ENCODE measurements at places on chromosomes 6 and 20.

GRCh38 chr6:114195027-114195365 is 147.8 kb downstream of the HS3ST5 start:
- no peak for DNase-seq

- DNase-seq, result no peak
These were observed at the start of gene MYLK2 for GRCh38 chr20:31819083-31819784. Gene MYLK2, plus strand, starts transcription at chr20:31819356. Its CDS starts 225 bp downstream, at chr20:31819581.

- peak; percentile 72 for DNase-seq
These were observed 1.7 kb upstream of the GMPR start for GRCh38 chr6:16236631-16237199.

- no peak for DNase-seq
These were observed 53.6 kb downstream of the MDGA1 start for GRCh38 chr6:37643851-37644672.

- no peak for DNase-seq
These were observed 173.0 kb upstream of the ECI2 start for GRCh38 chr6:4308364-4308763.

- no peak for DNase-seq
These were observed 19.7 kb upstream of the NRSN1 start for GRCh38 chr6:24106291-24106690.

GRCh38 chr20:63686492-63687321 is 9.7 kb upstream of the TNFRSF6B start:
- no peak for DNase-seq

DNA sequence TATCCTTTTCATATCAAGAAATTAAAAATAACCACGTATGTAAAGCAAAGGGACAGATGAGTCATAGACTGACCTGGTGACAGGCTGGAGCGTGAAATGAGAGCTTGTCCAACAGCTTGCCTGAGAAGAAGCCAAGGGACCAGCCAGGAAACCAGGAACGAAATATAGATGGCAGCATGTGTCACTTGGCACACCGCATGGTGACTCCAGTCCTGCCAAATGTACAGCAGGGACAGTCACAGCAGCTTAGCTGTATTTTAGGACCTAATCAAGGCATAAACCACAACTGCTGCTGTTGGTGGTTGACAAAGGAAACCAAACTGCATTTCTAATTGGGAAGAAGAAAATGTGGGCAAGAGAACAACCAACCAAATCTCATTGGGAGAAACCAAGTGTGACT is 755.0 kb downstream of the TFAP2A start:
- no peak for DNase-seq

DNA sequence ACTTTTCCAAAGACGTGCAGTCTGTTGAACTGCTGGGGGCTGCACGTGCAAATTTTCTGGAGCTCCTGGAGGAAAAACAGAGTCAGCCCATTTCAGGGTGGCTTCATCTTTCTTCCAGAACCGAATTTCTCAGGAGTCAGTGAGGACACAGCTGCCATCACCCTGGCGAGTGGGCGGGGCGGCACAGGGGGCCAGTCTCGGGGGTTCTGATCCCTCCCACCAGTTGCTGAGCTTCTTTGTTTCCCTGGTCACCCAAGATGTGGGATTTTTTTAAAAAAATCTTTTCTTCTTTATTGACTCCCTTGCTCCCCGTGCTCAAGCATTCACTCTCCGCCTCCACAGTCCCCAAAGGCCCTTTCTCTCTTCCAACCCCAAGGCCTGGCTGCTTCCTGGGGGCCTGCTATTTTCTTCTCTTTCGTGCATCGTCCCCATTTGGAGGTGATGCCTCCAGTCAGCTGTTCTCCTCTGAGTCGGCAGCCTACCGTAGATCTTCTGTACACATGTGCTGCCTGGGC is 8.9 kb downstream of the C6orf118 start:
- no peak for DNase-seq

DNA sequence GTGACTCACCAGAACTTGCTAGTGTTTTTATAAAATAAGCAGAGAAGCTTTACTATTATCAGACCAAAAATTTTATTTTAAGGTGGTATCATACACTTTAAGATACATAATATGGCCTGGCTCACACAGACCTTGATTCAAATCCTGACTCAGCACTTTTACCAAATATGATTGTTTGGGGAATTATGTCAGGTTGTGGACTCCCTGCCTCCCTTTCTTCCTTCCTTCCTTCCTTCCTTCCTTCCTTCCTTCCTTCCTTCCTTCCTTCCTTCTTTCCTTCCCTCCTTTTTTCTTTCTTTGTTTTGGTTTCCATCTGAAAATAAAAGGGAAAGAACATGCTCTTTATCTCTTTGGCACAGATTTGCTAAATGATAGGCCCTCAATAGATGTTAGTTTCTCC is 186.0 kb upstream of the MMS22L start:
- DNase-seq, result no peak

DNA sequence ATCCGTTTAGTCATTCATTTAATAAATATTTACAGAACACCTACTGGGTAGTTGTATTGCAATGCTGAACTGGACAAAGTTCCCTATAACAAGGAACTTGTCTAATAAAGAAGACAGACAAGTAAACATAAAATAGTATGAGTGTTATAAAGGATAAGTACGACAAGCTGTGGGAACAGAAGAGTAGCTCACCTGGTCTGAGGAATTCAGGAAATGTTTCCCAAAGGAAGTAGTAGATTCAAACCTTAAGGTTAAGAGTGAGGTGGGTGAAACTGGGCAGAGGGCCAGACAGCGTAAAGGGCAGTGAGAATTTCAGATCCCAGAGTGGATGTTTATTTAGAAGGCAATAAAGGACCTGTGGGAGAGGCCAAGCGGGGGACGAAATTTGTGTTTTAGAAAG is 72.3 kb upstream of the CD2AP start:
- DNase-seq, result no peak

Data from hematopoietic multipotent progenitor cell treated with erythropoietin and hydrocortisone succinate and interleukin-3 and kit ligand, for 17 days (in vitro differentiated cells).